ENCODE measurements at places on chromosomes 6 and 20.

DNA sequence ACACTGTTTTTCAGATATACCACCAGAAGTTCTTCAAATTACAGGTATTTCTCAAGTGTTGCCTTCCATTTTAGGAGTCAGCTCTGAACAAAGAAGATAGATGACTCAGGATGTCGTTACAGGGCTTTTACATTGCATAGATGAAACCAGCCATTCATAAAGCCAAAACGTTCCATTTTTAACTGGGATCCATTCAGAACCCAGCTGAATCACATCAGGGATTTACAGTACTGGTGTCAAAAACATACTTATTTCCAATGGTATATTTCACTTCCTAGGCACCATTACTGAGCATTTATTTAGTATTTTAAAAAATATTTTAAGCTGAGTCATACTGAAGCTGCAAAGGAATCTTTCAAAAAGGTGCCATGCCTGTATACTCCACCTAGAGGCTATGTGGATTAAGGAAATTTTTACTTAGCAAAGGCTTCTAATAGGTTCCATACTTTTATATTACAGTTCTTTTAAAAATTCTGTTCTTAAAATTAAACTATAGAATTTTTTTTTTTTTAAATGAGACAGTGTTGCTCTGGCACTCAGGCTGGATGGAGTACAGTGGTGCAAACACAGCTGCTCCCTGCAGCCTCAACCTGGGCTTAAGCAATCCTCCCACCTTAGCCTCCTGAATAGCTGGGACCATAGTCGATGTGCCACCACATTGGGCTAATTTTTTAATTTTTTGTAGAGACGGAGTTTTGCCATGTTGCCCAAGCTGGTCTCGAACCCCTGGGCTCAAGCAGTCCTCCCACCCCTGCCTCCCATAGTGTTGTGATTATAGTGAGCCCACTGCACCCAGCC, 2.6 kb downstream of the ASF1A start:
- peak; percentile 16 for DNase-seq

GRCh38 chr6:88877893-88878292, 85.5 kb downstream of the RNGTT start:
- no peak for DNase-seq

DNA sequence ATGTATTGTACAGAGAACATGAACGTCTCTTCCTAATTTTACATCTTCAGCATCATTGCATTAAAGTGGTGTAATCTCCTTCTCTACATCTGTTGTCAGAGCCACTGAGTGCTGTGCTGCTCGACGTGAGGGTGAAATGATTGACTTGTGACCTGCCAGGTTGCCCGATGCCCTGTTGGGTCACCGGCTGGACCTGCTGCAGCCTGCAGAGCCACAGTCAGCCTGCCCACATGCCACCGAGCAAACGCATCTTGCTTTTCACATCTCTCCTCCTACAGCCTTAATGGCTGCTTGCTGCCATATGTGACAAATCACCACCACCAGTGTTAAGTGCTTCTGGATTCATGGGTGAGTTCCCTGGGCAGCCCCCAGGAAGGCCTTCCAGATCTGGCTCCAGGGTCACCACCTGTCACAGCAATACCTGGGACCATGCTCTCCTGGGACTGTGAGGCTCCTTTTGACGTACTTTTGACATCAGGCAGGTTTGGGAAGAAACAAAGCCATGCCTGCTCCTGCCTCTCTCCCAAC, 80.3 kb downstream of the ASXL1 start:
- DNase-seq, result no peak

GRCh38 chr6:41228096-41228495, at the start of gene TREML4:
TSS of gene TREML4 (plus strand) at chr6:41228349. CDS start at chr6:41228428, 79 bp downstream.
- DNase-seq, result no peak

DNA sequence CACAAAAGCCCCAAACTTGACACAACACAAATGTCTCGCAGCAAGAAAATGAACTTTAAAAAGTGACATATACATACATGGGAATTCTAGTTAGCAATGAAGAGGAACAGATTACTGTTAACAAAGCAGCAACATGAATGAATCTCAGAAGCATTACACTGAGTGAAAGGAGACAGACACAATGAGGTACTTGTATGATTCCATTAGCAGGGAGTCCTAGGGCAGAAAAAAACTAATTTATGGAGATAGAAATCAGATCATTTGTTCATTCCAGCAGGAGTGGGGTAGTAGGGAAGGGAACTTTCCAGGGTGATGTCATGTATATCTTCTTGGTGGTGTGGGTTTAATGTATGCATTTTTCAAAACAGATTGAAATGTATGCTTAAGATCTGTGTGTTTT, 524.4 kb downstream of the KIF16B start:
- no peak for DNase-seq

GRCh38 chr20:23282546-23282945, 68.0 kb upstream of the NXT1 start:
- no peak for DNase-seq

DNA sequence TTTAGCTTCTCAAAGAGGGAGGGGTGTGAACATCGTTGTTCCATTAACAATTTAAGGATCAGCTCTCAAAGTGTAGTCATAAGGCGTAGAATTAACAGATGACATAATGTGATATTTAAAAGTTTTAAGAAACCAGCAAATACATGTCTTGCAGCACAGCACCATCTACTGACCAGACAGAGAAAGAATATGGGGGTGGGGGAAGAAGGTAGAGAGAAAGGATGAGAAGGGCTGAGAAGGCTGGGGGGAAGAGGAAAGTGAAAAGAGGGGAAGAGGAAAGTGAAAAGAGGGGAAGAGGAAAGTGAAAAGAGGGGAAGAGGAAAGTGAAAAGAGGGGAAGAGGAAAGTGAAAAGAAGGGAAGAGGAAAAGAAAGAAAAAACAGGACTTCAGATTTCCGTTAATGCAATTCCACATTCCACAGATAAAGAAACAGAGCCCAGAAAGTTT, 80.9 kb downstream of the HAO1 start:
- DNase-seq, result no peak

DNA sequence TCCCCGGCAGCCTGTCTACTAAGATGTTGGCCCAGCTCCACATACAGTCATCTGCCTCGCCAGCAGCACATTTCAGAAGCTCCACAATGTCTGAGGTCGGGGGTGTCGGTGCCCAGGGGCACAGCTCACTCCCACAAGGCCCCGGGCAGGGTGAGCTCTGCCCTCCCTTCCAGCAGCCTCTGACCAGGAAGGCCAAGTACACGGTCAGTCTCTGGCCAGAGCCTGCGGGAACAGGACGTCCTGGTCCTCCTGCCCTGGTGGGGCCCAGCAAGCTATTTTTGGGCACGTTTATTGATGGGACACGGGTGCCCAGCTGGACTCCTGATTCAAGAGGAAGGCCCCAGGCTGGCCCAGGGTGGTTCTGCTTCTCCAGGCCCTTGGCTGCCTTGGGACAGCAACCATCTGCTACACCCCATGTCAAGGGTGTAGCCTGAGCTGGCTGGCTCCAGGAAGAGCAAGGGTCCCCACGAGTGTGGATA, 114.9 kb upstream of the PTPN1 start:
- no peak for DNase-seq

DNA sequence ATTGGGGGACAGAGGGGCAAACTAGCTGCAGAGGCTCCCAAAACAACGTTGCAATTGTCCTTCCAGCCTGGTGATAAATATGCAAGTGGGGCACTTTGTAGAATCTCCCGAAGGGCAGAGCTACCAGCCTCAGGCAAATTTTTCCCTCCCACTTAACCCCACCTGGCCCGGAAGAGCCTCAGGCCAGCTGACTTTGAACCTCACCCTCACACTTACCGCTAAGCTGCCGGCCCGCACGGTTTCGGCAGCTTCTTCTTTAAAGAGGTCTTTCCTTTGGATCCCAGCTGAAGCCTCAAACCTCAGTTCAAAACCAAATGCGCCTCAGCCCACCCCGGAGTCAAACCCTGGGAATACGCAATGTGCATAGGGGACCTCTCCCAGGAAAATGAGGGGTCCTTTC, 2.5 kb downstream of the OVOL2 start:
- DNase-seq, result no peak

- no peak for DNase-seq
These were observed 39.7 kb downstream of the ZC3H12D start for GRCh38 chr6:149445095-149445466.

DNA sequence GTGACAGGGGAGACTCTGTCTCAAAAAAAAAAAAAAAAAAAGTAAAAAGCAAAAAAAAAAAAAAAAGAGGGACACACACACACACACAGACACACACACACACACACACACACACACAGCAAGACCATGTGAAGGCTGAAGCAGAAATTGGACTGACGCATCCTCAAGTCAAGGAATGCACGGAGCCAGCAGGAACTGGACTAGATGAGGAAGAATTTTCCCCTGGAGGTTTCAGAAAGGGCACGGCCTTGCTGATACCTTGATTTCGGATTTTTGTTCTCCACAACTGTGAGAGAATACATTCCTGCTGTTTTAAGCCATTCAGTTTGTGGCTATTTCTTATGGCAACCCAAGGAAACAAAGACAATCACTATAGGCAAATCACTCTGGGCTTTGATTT, 176.9 kb upstream of the SALL4 start:
- no peak for DNase-seq

- DNase-seq, result no peak
These were observed 195.7 kb downstream of the ALDH8A1 start for GRCh38 chr6:134754013-134754690.

DNA sequence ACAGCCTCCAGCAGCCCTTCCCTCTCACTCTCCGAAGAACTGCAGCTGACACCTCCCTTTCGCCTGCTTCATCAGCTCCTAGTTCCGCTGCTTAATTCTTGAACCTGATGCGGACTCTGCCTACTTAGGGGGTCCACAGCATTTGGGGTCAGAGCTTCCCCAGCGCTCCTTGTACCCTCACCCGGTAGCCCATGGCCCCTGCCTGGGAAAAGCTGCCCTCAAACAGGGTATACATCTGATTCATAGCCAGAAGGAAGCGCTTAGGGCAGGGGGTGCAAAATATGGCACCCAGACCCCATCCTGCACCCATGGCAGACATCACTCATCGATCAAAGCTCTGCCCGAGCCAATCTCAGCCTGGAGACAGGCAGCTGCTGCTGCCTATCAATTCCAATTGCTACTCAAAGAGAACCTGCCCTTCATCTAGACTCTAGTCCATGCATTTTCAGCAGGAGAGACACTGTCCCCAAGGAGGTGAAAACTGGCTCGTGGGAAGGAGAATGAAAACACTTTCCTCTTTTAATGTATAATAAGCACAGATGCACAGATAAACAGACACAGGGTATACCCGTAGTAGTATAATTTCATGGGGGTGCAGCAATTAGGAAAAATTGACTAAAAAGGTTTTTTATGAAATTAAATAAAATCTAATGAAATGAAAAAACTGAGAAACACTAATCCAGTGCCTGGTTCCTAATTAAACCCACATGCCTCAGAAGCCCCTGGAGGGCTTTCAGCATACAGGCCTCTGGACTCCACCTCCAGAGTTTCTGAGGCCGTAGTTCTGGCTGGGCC, 194.8 kb downstream of the PREX1 start:
- no peak for DNase-seq

- DNase-seq, result no peak
These were observed 27.2 kb upstream of the PREX1 start for GRCh38 chr20:48855046-48855445.

DNA sequence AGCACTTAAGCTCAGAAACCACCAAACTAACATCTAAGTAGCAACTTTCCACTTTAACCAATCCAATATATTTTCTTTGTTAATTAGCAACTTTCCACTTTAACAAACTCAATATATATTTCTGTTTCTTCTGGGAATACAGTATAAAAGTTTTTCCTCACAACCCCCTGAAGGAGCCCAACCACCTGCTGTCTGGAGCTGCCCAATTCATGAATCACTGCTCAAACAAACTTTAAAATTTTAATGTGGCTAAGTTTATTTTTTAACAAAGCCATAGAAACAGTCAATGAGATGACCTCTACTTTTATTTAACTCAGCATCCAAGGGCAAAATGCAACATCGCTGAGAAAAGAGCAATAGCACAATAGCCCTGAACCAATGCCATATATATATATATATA, 500.1 kb downstream of the EPM2A start:
- no peak for DNase-seq

DNA sequence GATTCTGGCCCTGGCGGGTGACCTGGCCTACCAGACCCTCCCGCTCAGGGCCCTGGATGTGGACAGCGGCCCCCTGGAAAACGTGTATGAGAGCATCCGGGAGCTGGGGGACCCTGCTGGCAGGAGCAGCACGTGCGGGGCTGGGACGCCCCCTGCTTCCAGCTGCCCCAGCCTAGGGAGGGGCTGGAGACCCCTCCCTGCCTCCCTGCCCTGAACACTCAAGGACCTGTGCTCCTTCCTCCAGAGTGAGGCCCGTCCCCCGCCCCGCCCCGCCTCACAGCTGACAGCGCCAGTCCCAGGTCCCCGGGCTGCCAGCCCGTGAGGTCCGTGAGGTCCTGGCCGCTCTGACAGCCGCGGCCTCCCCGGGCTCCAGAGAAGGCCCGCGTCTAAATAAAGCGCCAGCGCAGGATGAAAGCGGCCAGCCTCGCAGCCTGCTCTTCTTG, 868 bp upstream of the SLC2A4RG start:
- no peak for DNase-seq

DNA sequence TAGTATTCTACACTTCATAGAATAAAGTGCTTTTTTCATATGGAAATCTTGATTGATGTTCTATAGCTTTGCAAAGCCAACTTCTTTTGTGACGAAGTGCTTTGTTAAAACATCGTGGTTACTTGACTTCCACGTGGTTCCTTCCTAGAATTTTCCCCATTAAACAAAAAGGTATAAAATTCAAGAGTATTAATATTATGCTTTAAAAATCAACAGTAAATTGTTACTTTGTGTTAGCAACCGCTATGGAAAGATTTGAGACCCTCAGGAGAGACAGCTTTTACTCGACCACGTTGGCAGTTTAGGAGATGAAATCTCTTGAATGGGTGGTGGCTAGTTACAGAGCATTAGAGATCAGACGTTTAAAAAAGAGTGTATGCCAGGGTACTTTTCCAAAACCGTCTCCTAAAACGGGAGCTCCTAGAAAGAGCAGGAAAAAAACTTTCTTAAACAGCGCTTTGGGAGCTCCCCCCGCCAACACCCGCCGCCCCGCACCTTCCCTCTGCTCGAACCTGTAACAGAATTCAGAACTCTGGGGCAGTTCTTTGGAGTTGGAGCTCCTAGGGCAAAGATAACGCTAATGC, 920 bp downstream of the GJA1 start:
- DNase-seq, result no peak

DNA sequence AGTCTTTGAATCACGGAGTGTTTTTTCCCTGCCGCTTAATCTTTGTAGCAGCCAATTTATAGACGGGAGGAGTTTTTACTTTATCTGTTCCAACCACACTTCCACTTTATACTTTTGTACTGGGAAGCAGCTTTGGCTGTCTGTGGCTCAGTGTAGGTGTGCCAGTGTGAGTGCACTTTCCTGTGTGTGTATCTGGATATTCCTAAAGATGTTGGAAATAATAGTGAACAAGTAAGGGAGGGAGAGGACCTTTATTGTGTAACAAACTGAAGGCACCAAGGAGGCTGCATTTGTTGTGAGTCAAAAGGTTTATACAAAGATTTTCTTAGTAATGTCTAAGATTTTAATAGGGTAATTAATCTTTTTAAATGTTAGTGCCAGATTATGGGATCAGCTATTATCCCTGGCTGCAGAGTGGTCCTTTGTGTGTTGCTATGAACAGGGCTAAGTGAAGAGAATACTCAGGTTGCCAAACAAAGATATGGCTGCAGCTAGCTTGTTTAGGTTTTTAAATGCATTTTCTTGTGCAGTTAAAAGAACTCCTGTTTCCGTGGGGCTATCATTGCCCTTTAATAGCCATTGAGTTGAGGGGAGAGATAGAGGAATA, 226.3 kb downstream of the RNF144B start:
- no peak for DNase-seq
